ENCODE measurements at places on chromosomes 7 and 10.
A peak's percentile ranks its signal among the peaks of the same experiment; 100 is the strongest.

- no peak for DNase-seq
Measured at GRCh38 chr7:106421181-106421762, 136.5 kb upstream of the NAMPT start.

- no peak for DNase-seq
Measured at GRCh38 chr7:46603780-46604179, 682.7 kb upstream of the IGFBP3 start.

DNA sequence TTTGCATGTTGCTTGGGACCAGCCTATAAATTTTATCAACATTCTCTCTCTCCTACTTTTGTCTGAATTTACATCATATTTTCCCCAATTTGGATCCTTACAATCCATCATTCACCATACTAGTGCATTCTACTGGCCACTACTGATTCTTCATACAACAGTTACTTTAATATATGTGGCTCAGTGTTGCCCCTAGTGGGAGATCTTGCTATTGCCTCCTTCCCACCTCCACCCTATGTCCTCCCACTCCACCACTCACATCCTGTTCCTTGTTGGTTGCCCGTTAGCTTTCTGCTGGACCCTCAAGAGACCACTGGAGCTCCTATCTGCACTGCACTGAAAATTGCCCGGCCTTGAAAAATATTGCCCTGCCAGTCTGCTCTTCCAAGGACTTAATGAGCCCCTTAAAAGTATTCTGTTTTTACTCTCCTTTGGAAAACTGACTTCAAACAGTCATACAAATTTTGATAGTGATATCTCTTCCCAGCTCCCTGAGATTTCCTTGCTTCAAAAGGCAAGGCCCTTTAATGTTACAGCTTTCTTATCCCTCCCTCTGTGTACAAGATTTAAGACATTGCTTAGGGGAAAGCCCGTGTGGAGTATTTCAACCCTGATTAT is 243.2 kb upstream of the TMEM229A start:
- DNase-seq = no peak

DNA sequence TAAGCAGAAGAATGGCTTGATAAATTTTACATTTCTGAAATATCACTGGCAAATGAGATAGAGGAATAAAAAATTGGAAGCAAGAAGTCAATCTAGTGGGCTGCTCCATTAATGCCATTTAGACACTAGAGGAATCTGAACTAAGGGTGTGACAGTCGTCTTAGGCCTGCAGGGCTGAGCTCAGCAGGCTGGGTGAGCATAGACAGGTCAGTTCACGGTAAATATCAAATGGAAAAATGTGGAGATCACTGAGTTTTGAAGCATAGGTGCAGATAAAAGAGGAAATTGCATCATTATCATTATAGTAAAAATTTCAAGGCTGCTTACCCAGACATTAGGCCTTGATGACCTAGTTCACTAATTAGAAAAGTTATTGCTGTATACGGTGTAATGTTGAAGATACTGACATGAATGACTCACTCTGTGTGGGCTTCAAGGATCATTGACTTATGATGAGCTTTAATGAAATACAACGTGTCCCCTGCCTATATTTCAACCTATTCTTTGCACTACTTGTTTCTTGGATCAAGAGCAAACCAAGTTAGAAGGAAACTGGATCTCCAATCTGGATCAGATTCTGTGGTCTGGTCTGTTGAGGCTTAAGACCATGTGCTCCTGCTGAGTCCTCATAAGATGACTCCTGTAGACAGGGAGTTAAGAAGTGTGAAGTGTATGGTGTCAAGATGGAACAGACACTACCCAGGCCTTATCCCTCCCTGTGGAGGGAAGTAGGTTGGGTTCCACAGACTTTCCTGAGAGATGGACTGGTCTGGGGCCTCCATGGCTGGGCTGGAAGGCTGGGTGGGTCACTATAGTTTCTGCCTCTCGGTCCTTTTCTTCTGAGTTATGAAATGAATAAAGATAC is 3.6 kb downstream of the OR2F2 start:
- DNase-seq = no peak

GRCh38 chr10:94546049-94546900 is 687 bp downstream of the HELLS start:
- DNase-seq = no peak

DNA sequence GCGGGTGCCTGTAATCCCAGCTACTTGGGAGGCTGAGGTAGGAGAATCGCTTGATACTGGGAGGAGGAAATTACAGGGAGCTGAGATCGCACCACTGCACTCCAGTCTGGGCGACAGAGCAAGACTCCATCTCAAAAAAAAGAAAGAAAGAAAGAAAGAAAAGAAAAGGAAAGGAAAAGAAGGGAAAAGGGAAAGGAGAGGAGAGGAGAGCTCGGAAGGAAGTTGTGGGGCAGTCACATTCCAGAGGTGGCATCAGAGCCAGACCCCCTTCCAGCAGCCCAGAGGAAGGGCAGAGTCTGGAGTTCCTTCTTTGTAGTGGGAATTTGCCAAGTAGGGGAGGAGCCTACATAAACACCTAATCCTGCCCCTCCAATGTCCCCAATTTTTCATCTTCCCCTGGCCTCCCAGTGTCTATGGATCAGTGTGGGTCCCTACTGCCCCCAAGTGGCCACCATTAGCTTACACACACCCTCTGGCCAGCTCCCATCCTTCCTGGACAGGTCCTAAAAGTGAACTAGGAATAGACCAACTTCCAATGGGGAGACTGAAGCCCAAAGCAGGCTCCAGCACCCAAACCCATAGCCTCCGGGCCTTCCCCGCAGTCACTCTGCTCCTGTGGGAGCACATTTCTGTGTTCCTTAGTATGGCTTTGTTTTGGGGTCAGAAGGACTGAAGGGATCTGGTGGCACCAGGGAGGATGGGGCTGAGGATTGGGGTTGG is 39.6 kb upstream of the HSPB1 start:
- DNase-seq = no peak

- no peak for DNase-seq
Measured at GRCh38 chr7:2993868-2994267, 49.8 kb downstream of the CARD11 start.

GRCh38 chr7:97971990-97972943 is 17.7 kb downstream of the OCM2 start:
- DNase-seq = peak; percentile 84

DNA sequence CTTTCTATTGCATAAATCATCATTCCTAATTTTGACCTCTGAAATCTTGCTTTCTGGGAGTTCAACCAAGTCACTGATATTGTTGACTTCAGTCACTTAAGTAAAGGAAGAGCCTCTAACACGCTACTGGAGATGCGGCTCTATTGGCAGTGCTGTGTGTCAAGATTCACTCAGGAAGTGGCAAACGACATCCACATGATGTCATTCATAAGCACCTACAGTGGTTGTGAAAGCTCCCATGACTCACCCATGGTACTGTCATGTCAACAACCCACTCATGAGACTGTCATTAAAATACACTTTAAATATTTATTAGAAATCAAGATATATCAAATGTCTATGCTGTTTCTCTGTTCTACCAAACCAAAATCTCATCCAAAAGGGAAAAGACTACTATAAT is 52.5 kb upstream of the LHFPL3 start:
- no peak for DNase-seq

DNA sequence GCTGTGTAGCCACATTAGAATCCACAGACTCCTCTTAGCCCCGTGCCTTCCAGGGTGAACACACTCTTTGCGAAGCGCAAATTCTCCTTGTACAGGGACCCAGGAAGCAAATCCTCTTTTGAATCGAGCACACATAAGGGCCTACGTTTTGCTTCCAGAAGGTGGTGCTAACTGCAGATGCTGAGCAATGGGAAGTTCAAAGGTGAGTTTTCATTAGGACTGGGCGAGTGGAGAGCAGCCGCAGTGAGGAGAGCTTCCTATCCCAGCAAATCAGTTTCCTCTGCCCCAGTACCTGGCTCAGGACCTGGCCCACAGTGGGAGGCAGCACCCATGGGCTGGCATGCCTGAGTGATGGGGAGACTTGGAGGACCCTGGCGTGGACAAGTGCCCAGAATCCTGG is 23.5 kb upstream of the GPR26 start:
- DNase-seq = no peak

- no peak for DNase-seq
Measured at GRCh38 chr7:104415700-104416099, 87.3 kb downstream of the LHFPL3 start.

DNA sequence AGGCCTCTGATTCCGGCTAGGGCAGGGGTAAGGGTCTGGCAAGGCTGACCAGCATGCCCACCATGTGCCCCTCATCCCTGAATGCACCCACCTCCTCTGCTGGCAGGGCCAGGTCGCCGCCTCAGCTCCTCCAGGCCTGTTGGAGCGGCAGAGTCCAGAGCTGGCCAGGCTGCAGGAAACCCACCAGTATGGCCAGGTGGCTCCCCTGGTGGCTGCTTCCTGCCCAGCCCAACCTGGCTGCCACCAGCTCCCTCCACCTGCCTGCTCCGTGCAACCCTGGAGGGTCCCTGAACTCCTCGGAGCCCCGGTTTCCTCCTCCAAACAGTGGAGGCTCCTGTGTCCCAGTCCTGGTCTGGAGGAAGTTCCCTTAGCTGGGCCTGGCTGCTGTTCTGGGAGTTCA is 39.6 kb downstream of the MICALL2 start:
- DNase-seq = no peak

DNA sequence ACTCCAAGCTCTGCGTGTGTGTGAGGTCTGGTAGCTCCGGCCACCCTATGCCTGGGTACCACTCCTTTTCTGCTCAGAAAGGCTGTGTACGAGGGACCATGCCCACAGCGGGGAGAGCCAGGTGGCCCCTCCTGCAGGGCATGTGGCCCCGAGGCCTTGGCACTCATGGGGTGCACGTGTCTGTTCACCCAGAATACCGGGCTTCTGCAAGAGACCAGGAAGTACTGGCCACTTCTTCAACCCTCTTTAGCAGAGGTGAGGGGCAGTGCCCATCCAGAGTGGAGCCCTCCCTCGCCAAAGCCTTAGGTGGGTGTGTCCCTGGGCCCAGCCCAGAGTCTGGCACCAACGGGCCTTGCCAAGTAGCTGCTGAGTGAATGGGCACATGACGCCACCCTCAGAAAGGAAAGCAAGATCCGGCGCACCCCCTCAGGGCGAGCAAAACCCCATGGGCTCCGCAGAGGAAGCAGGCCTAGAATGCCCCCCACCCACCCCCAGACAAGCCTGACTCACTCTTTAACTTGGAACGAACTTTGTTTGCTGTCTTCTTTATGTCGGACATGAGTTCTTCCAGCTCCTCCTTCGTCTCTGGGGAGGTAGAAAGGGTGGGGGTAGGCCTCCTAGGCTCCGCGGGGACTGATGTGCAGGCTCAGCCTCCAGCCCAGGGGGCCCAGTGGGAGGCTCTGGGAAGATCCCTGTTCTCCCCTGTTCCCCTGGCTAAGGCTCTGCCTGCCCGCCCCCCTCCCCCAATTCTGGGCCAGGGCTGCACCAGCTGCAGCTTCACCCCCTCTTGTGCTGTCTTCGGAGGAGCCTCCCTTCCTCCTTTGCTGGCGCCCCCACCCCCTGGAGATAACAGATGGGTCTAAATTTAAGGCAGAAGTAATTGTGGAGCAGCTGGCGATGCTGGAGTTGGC is 14.6 kb downstream of the STX1A start:
- DNase-seq = no peak

DNA sequence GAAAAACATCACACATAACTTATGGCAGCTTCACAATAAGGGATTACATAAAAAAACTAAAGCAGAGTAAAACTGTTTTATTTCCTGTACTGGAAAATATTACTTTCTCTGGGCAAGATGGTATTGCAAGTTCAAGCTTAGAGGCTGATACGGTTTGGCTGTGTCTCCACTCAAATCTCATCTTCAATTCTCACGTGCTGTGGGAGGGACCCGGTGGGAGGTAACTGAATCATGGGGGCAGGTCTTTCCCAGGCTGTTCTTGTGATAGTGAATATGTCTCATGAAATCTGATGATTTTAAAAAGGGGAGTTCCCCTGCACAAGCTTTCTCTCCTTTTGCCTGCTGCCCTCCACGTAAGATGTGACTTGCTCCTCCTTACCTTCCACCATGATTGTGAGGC is 5.1 kb upstream of the LRRC27 start:
- no peak for DNase-seq

GRCh38 chr10:80460399-80461207 is 6.5 kb downstream of the TSPAN14 start:
- DNase-seq = no peak

- DNase-seq = no peak
Measured at GRCh38 chr7:157372300-157373232, 35.8 kb downstream of the DNAJB6 start.

- DNase-seq = no peak
Measured at GRCh38 chr7:51644216-51644615, 327.6 kb upstream of the COBL start.

GRCh38 chr10:5373307-5373706 is 8.5 kb downstream of the UCN3 start:
- no peak for DNase-seq

DNA sequence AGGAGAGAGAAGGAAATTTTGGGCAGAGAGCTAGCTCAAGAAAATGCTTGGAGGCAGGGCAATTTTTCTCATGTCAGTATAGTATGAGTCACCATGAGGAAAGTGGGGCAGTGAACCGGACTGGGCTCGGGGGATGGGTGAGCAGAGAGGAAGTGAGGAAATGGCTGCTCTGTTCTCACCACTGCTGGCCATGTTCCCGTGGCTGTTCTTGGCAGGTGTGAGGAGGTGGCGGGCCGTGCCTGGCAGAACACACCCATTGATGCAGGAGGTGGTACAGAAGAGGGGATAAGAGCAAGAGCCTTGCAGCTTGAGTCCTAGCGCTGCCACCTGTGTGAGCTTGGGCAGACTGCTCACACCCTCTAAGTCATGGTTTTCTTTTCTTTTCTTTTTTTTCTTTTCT is 304.4 kb upstream of the LYZL1 start:
- DNase-seq = no peak

- DNase-seq = no peak
Measured at GRCh38 chr7:16739863-16740622, 13.5 kb upstream of the TSPAN13 start.

DNA sequence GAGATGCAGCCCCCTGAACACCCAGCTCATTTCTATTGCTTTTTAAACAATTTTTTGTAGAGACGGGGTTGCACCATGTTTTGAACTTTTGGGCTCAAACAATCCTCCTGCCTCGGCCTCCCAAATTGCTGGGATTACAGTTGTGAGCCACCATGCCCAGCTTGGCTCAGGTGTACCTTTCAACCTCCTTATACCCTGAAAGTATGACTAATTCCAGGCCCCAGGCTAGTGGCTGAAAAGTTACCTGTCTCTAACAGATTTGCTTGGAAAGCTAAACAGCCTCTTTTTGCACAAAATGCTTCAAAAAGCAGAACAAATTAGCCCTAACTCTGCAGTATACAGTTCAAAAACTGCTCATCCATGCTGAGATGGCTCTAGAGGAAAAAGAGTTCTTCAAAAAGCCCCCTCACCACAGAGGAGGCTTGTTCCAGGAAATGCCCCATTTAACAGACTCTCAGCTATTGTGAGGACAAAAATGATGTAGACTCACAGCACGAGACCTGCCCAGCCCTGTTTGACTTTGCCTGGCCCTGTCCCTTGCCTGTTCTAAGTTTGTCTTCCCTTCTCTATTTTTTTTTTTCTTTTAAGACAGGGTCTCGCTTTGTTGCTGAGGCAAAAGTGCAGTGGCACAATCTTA is 13.4 kb upstream of the AP1S1 start:
- no peak for DNase-seq

DNA sequence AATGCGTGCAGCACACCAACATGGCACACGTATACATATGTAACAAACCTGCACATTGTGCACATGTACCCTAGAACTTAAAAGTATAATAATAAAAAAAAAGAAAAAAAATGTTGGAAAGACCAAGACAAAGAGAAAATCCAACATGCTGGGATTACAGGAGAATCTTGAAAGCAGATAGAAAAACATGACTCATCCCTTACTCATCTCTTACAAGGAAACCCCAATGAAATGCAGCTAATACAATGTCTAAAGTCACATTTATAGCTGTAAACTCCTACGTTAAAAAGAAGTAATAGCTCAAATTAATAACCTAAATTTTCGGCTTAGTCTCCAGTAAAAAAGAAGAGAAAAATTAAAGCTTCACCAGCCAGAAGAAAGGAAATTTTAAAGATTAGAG is 47.5 kb upstream of the DGKB start:
- DNase-seq = no peak
